Airway epithelial cell (primary cell): ENCODE measurements at places on chromosomes 7 and 10. TPM values are rescaled to one million over a fixed set of nuclear protein-coding genes. Genes with fewer than 3 reads are reported as not detected.

NSUN6 gene
- 5.7 and 6.2 TPM in 2 replicates for total RNA-seq

RBM20 gene
- 0.28 and 1.3 TPM in 2 replicates for total RNA-seq

FEZF1 gene
- not detected in 2 replicates for total RNA-seq

MSS51 gene
- total RNA-seq = 0.28 and 0.92 TPM in 2 replicates

C7orf57 gene
- total RNA-seq = 0.14 TPM in 2 replicates

FXYD4 gene
- not detected in 2 replicates for total RNA-seq
